ENCODE measurements at places on chromosomes 2 and 18.

DNA sequence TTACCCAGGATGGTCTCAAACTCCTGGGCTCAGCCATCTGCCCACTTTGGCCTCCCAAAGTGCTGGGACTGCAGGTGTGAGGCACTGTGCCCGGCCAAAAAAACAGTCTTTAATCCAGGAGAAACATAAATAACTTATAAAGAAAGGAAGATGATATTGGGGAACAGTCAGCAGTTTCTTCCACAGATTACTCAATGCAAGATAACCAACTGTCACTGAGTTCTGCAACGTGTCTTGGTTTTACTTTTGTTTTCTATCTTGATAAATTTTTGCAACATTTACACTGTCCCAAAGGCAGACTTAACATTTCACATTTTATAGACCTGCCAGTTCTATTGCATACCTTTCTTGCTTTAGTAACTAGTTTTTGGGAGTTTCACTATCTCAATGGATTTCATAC is 71.1 kb downstream of the ANKRD44 start:
- no peak for DNase-seq

DNA sequence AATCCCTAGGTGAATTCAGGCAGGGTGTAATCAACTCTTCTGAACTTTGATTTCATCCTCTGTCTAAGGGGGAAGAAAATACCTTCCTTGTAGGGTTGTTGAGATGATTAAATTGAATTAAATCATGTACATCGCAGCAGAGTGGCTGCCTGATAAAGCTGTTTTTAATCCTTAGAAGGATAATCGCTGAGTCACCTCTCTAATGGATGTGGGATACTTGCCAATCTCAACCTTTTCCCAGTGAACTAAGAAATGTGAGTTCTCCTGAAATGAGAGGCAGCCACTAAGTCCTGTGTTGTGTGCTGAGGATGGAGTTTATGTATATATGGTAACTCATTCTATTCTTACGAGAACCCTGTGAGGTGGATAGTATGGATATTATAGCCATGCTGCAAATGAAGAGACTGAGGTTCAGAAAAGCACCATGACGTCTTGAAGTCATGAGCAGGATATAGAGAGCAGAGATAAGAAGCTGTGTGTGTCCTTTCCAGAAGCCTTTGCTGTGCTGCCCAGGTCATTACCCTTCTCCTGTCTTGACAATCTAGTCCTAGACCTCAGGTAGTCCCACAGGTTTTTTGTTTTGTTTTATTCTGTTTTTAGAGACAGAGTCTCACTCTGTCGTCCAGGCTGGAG is 93.3 kb downstream of the HNRNPLL start:
- DNase-seq: no peak

- DNase-seq: no peak
Observed at GRCh38 chr2:46157966-46158310, 139.3 kb upstream of the EPAS1 start.

GRCh38 chr18:46110406-46110805 is 6.2 kb downstream of the HAUS1 start:
- no peak for DNase-seq

- no peak for DNase-seq
Observed at GRCh38 chr18:56036741-56037140, 448.7 kb upstream of the TCF4 start.

GRCh38 chr2:131801210-131801744 is 273.6 kb downstream of the CCDC74A start:
- DNase-seq: no peak

DNA sequence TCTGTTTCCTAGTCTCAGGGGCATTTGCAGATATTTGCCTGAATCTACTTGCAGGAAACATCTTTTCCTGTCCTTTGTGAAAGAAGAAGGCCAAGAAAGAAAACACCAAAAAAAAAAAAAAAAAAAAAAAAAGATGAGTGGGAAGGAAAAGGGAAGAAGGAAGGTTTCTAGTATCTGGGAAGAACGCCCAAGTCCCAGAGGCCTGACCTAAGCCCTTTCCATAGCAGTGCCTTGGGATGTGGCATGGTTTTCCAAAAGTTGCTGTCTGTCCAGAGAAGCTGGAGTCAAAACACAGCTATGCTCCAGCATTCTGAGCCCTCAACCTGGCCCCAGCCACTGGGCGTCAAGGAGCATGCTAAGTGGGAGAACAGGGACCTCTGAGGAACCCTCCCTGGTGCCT is 123.5 kb downstream of the INHBB start:
- no peak for DNase-seq

GRCh38 chr18:10895976-10896375 is 253.4 kb downstream of the PIEZO2 start:
- no peak for DNase-seq

- no peak for DNase-seq
Observed at GRCh38 chr2:48883661-48884060, 128.1 kb upstream of the LHCGR start.

DNA sequence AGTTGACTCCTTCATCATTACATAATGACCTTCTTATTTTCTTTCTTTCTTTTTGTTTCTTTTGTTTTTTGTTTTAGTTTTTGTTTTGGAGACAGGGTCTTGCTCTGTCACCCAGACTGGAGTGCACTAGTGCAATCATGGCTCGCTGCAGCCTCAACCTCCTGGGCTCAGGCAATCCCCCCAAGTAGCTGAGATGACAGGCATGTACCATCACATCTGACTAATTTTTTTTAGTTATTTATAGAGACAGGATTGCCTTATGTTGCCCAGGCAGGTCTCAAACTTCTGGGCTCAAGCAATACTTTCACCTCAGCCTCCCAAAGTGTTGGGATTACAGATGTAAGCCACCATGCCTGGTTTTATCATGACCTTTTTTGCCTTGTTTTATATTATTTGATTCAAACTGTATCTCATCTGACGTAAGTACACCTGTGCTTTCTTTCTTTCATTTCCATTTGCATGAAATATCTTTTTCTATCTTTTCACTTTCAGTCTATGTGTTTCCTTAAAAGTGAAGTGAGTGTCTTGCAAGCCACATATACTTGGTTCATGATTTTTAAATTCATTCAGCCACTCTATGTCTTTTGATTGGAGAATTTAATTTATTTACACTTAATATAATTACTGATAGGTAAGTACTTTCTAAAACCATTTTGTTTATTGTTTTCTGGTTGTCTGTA is 39.1 kb downstream of the SP100 start:
- DNase-seq: no peak

GRCh38 chr2:62576276-62576939 is 70.4 kb upstream of the TMEM17 start:
- DNase-seq: no peak

DNA sequence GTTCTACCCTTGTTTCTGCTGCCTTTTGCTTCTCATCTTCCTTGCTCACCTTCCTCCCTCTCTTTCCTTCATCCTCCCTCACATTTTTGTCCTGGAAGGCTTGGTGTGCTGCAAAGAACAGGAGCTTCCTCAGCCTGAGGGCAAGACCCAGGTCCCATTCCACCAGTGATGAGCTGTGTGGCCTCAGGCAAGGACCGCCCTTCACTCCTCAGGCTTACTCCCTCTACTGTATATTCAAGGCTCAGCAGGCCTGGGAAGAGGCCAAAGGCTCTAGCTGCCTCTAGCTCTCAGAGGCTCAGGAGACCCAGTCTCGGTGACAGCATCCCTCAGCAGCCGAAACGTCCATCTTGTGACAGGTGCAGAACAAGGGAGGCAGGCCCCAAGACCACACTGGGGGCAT is 97.5 kb downstream of the MRO start:
- no peak for DNase-seq

- no peak for DNase-seq
Observed at GRCh38 chr18:47724186-47724975, 206.1 kb downstream of the SMAD2 start.

DNA sequence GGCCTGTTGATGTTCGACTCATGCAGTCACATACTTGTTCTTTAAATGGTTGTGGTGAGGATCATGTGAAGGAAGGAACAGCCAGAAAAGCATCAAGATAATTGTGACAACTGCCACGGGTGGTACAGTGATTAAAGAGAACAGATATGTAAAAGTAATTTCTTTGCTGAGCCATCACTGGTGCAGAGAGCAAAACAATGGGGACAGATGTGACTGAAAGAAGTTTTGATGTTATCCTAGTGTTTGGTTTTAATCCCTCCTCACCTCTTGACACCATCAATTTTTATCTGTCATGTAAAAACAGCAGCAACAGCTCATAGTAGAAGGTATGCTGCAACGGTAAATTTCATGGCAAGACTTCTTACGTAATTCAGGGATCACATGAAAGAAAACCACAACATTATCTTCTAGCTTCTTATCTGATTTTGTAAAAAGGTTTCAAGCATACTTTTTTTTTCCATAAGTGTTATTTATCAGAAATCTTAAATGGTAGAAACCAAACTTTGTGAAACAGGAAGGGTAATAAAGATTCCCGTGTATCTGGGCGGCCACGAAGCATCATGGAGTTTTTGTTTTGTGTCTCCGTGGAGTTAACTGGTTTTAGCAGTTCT is 65.2 kb downstream of the PLCL1 start:
- DNase-seq: no peak

GRCh38 chr2:161165266-161165665 is 5.0 kb downstream of the TANK start:
- DNase-seq: peak; percentile 25

DNA sequence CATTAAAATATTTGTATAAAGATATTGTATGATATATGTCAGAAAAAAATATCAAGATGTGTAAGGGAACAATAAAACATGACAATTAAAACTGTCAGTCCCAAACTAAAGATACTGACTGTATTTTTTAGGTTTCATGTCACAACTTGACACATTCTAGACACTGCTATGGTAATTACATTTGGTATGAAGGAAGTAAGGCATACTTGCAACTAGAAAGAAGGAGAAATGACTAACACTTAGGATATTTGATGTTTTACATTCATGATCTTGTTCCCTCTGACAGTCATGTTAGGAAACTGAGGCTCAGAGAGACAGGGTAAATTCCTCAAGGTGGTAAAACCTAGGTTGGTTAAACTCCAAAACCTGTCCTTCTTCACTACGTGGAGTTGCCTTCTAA is 68.3 kb downstream of the TMEFF2 start:
- DNase-seq: no peak

GRCh38 chr18:35132021-35132902 is 91.0 kb downstream of the MAPRE2 start:
- peak; percentile 14 for DNase-seq

- DNase-seq: no peak
Observed at GRCh38 chr2:205733648-205734047, 51.3 kb downstream of the NRP2 start.

DNA sequence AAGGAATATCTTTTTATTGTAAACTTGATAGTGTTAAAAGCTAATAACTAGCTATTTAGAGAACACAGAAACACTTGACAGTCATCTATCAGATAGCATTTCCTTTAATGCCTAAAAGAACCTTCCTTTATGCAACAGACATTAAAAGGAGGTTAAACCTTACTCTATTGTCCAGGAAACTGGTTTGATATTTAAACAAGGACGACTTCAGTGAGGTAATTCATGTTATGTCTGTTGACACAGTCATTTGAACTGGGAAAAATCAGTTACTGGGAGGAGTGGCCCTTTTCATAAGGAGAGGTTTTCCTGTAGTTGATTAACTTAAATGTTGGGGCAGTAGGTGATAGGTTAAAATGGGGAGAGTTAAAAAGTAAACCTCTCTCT is 6.7 kb downstream of the TGIF1 start:
- DNase-seq: no peak

DNA sequence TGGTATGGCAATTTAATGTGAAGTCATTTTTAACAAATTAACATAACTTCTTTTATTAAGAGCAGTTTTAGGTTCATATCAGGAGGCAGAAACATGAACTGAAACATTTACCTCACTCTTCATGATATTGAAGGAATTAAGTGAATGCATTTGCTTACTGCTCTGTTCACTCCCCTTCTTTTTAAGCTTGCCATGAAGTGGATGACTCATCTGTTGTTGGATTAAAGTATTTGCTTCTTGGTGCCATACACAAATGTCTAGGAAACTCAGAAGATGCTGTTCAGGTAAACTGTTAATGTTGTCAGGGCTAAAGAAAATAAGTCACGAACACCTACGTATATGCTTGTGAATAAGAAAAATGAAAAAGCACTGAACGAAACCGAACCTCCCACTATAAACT is 10.2 kb upstream of the CABYR start:
- no peak for DNase-seq

GRCh38 chr2:28209864-28210263 is 182.8 kb upstream of the FOSL2 start:
- DNase-seq: no peak

GRCh38 chr2:195574312-195574711 is 82.7 kb upstream of the SLC39A10 start:
- DNase-seq: no peak

GRCh38 chr2:59398081-59398480 is 1155.4 kb downstream of the BCL11A start:
- DNase-seq: no peak

- peak; percentile 91 for DNase-seq
Observed at GRCh38 chr18:48728204-48728833, 189.5 kb downstream of the CTIF start.

GRCh38 chr2:239233576-239233975 is 167.2 kb downstream of the HDAC4 start:
- no peak for DNase-seq
